ENCODE measurements at places on chromosomes 11 and 22.

GRCh38 chr11:42175203-42175602 lies 715.8 kb upstream of the LRRC4C start:
- no peak for DNase-seq

DNA sequence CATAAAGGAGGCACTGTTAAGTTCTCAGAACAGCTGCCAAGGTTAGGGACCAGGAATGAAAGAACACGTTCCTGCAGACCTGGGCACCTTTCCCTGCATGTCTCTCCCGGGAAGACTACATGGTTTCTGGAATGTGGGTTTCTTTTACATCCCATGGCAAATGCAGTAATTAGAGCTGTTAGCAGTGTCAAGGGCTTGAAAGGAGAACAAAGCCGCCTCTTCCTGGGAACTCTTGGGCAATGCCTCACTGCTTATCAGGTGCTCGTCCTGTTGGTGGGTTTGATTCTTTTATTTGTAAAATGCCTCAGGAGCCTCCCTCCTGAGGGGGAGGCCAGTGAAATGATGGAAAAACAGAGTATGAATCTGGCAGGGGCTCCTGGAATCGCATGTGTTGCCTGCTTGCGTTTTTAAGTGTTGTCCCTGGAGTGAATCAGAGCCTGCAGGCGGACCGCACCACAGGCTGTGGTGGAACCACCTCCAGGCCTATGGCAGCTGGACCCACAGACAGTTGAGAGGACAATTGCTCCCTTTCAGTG lies 723 bp upstream of the C22orf31 start:
- DNase-seq: no peak

DNA sequence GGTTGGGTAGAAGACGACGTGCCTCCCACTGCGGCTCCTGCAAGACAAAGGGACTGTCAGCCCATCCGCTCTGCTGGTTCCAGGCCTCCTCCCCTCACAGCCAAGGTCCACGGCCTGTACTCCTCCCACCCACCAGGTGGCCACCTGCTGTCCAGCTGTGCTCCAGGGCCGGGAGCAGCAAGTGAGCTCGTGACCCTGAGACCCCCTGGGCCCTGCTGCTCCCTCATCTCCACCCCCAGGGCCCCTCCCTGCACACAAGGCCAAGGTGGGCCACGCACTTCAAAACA lies 27.4 kb downstream of the TSPAN4 start:
- no peak for DNase-seq

- no peak for DNase-seq
Measured at GRCh38 chr11:74937696-74938475, 11.0 kb downstream of the XRRA1 start.

DNA sequence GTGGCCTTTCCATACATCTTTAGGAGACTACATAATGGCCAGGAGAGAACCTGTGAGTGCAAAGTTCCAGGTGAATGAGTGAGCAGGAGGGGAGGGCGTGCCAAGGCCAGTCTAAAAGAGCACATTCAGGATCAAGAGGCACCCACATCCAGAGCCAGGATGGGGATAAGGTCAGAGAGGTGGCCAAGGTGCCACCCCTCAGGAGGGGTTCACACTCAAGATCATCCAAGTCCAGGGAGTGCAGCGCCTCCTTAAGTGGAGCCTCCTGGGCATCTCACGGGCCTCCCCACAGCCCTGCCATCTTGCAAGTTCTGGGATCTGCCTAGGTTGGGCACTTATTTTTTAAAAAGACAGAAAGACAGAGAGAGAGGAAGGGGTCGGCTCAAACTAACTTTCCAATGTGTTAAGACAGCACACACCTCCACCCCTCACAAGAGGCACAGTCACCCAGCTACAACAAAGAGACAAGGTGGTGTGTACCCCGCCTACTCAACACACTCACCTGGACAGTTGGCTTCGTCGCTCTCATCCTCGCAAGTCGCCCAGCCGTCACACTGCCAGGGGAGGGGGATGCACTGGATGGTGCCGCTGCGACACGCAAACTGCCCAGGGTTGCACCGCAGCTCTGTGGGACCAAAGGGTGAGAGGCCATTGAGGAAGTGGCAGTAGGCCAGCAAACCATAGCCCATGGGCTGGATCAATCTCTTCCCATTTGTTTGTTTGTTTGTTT lies 33.2 kb downstream of the DGCR2 start:
- DNase-seq: no peak

All from SW 1271 (cell line).